AG04449 (cell line): ENCODE measurements at places on chromosomes 2 and 18.
A peak's percentile ranks its signal among the peaks of the same experiment; 100 is the strongest.

GRCh38 chr2:199589306-199589705 is 131.6 kb upstream of the SATB2 start:
- no peak for DNase-seq

DNA sequence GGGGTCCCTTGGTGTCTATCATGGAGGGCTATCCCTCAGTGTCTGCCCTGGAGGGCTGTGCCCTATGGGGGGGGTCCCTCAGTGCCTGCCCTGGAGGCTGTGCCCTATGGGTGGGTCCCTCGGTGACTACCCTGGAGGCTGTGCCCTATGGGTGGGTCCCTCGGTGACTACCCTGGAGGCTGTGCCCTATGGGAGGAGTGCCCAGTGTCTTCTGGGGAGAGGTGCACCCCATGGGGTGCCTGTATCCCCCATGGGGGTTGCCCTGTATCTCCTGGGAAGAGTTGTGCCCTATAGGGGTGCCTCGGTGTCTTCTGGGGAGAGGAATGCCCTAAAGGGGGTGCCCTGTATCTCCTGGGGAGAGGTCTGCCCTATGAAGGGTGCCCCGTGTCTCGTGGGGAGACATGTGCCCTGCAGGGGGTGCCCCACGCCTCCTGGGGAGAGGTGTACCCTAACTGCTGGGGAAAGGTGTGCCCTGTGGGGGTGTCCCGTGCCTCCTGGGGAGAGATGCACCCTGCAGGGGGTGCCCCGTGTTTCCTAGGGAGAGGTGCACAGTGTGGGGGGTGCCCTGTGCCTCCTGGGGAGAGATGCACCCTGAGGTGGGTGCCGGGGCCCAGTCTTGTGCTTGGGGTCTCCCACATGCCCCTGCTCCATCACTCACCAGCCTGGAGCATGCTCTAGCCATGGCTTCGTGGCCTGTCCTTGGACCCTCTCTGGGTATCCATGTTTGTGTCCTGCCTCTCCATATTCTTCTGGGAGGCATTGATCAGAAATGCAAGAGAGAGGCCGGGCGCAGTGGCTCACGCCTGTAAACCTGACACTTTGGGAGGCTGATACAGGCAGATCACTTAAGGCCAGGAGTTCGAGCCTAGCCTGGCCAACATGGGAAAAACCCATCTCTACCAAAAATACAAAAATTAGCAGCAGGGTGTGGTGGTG is 215.6 kb downstream of the HDAC4 start:
- no peak for DNase-seq

DNA sequence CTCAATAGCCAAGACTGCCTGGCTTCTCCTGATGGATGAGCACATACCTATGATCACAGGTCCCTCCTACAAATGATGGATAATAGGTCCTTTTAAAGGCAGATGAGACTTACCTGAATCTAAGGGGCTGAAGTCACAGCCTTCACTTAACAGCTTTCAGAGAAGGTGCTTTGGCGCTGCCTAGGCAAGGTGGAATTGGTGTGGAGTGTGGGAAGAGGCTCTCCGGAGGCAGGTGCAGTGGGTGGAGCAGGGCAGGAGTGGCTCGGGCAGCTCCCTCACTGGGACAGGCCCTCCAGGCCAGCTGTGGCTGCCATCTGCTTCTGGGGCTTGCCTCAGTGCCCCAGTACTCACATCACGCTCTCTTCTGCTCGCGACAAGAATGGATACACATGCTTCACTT is 99.0 kb upstream of the TPO start:
- no peak for DNase-seq

DNA sequence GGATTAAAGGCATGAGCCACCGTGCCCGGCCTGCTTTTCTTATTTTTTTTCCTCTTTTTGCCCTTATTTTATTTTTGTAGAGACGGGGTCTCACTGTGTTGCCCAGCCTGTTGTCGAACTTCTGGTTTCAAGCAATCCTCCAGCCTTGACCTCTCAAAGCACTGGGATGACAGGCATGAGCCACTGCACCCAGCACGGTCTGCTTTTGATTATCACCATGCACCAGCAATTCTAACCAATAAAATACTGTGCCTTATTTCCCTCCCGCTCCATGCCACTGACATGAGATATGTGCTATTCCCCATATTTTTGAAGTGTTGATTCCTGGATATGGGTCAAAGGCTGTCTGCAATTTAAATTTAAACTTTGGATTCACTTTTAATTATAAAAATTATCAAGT is 42.9 kb downstream of the ACYP2 start:
- no peak for DNase-seq

- DNase-seq: no peak
Measured at GRCh38 chr18:62612289-62612645, 89.4 kb downstream of the ZCCHC2 start.

DNA sequence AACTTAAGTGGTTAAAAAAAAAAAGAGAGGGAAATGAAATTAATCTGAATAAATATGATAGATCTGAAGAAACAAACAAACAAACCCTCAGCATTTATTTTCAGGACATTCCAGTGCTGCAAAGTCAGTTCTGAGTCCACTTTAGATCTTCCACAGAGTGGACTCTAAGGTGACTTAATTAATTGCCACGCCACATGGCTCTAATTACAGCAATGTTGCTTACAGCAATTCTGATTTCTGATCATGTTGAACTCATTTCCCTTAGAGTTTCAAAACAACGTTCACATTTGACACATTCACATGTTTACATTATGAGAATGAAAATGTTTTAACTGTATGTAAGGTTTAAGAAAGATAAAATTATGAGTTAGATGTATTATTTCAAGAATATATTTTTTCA is 38.6 kb upstream of the RASGRP3 start:
- no peak for DNase-seq

GRCh38 chr2:212364112-212364985 is 174.3 kb downstream of the ERBB4 start:
- DNase-seq: no peak

- no peak for DNase-seq
Measured at GRCh38 chr18:70284976-70285620, 3.7 kb upstream of the SOCS6 start.

DNA sequence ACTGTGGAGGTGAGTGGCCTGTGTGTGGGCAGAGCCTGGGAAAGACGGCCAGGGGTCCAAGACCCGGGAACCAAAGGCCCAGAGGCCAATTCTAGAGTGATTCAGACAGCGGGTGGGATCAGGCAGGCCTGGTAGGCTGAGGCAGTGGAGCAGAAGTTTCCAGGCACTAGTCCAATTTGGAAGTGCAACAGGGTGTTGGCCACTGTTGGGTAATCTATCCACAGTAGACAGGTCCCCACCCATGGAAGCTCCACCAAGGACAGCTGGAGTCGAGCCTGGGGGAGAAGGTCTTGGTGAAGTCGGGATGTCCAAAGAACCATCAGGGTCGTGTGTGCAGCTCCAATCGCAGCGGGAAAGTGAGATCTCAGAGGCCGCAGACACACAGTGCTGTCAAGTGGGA is 125.8 kb upstream of the COPS8 start:
- DNase-seq: no peak

DNA sequence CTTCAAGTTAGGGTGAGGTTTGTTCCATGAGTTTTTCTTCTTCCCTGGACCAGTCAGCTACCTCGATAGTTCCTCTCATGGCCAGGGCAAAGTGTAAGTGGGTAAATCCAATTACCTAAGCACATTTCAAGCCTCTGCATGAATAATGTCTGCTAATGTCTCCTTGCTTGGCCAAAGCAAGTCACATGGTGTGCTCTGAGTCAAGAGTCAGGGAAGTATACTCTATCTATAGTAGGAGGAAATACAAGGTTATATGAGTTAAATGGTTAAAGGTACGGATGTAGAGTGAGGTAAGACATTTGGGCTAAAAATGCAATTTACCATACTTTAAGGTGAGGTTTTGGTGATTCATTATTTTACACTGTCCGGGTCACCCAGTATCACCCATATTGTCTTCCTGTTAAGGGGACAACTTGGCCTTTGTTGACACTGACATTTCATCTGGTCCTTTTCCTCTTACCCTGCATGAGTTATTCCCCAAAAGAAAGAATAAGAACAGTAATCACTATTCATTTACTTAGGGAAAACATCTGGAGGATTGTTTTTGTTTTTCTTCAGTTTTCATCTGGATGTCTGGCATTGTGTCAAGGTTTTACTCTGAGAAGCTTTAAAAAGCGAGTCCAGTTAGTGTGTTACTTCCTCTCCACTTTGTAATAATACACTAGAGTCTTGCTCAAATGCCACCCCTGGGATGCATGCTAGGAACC is 405.5 kb downstream of the RND3 start:
- DNase-seq: no peak

DNA sequence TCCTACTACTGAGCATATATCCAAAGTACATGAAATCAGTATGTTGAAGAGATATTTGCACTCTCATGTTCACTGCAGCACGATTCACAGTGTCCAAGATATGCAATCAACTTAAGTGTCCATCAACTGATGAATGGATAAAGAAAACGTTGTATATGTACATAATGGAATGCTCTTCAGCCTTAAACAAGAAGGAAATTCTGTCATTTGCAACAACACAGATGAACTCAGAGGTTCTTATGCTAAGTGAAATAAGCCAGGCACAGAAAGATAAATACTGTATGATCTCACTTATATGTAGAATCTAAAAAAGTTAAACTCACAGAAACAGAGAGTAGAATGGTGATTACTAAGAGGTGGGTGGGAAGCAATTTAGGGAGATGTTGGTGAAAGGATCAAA is 149.2 kb downstream of the EVA1A start:
- DNase-seq: no peak

GRCh38 chr2:175552902-175553301 is 371.4 kb upstream of the ATP5MC3 start:
- no peak for DNase-seq

- no peak for DNase-seq
Measured at GRCh38 chr2:46373238-46373637, 76.0 kb downstream of the EPAS1 start.

DNA sequence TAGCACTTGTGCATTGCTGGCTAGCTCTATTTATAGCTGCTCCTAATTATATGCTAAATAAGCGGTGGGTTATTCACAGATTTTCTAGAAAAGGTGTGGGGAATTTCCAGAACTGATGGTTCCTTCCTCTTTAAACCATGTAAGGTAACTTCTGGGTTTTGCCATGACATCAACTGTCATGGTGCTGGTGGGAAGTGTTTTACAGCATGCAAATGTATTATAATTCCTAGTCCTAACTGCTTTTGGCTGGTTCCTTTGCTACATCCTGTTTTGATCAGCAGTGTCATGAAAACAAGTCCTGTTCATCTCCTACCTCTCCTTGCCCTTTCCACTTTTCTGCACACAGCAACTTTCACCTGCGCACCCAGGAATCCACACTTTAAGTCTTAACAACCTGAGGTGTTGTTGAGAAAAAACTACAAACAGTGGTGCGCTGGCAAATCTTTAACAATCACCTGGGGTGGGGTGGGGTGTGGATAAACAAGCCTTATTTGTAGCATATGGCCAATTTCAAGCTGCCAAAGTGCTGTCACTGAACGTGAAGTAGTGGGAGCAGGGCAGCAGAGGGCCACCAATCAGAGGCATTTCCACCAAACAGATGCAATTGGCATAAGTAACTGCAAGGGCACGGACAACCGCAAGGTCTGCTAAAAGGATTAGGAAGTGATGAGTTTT is 33.4 kb upstream of the SKOR2 start:
- DNase-seq: no peak

DNA sequence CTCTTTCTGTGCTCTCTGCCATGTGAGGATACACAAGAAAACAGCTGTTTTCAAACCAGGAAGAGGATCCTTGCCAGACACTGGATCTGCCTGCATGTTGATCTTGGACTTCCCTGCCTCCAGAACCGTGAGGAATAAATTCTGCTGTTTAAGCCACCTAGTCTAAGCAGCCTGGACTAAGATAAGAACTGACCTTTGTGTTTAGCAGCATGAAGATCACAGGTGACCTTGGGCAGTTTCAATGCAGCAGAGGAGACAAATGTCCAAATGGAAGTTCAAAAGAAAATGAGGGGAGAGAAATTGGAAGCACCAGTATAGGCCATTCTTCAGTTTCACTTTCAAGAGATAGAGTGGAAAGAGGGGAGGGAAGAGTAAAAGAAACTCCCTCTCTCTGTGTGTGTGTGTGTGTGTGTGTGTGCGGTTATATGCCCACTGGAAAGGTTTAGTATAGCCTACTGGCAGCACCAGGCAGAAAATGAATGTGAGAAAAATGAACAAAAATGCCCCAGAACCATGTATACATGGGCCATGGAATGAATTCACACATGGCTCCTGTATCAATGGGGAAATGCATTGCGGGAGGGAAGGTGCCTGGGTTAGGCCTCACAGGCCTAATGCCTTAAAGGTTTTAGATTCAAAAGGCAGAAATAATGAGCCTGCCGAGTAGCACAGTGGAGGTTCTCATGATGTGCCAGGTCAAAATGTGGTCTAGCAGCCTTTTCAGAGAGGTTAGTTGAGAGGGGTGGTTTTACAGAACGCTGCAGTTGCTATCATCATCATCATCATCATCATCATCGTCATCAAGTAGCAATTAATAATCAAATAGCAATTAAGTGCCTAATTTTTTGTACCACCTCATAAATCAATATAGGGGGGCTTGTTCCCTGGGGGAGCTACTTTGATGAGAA is 1.1 kb upstream of the CERS6 start:
- no peak for DNase-seq

DNA sequence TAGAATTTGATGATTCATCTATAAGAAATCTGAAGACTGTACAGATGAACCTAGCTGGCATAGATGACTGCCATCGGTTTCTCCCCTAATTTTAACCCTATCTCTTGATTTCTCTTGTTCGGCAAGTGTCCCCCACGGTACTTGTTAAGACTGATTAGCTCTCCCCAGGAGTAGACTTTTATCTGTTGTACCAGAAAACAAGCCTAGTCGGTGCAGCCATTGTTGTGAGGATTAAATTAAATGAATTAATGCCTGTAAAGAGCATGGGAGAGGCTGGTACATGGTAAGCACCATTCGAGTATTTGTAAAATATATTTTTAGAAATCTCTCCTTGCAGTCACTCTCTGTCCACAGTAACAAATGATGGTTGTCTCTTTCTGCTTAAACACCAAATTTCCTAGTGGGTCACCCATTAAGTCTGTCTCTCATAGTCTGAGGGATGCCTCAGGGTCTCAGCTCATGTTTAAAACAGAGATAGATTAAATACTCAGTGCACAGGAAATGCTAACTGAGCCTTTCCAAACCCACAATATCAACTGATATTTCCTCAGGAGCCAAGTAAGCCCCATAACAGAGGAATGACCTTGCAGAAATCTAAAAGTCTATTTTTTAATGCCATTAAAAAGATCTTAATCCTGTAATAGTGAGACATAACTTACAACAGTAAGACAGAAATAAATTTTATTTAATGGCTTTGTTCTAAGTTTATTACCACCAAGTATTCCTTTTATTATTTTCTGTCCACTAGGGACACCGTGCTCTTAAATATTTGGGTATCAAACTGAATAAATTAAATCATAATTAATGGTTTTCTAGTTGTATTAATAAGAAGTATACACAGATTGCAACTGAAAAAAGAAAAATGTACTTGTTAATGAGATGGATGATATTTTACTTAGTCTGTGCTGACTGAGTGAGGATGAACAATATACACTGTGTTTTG is 2.9 kb upstream of the B4GALT6 start:
- DNase-seq: no peak

- peak; percentile 60 for DNase-seq
Measured at GRCh38 chr2:132477962-132478361, 61.4 kb downstream of the GPR39 start.

- DNase-seq: peak; percentile 70
Measured at GRCh38 chr2:189293164-189293563, 113.6 kb upstream of the COL5A2 start.

- no peak for DNase-seq
Measured at GRCh38 chr2:232117413-232117812, 155.9 kb downstream of the DIS3L2 start.
